Femur (tissue), 1 donor: ENCODE measurements at places on chromosomes 1 and 21.

DNA sequence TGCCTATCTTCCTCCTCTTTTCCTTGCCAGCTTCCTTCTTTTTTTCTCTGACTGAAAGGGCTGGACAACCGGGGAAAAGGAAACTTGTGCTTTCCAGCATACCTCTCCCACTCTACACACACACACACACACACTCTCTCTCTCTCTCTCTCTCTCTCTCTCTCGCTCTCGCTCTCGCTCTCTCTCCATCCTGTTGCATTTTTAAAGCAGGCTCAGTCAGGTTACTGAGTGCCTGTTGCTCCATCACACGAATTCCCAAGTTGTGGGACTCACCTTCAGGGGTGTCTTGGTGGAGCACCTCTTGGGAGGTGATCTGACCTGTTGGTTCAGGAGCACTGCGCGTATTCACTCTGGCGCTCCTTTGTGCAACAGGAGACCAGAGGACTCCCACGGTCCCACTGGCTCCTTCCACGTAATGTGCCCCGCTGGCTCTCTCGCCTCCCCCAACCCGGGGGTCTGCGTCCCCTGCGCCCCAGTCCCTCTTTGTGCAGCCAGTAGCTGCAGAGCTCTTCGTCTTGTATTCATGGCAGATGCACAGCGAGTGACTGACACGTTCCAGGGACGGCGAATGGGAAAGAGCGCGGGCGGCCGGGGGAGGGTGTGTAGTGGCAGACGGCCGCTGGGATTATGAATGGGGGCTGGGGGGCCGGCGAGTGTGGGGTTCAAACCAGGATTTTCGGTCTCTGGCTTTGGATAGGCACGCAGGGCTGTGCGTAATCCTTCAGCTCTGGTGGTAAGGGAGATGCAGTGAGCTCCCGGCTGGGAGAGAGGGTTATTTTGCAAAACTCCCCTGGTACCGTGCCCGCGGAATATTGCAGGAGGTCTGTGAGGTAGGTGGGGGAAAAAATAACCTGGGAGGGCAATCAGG is 660 bp upstream of the PDE4B start:
- DNase-seq = no peak

DNA sequence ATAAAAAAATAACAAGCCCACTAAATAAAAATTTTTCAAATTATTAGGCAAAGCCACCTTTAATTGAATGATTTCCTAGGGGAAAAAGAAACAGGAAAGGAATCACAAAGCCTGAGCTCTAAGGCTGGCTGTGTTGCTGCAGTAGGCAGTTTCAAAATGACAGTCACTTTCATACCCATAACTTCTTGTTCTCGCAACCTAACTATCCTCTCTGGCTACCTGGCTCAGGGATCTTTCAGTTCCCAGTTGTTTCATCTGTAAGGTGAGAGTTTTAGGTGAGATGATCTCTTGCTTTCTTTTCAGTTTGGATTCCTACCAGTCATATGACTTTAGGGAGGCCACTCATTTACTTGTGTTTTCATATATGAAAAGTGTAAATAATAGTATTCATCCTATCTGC is 226.1 kb downstream of the ASTN1 start:
- DNase-seq = no peak

DNA sequence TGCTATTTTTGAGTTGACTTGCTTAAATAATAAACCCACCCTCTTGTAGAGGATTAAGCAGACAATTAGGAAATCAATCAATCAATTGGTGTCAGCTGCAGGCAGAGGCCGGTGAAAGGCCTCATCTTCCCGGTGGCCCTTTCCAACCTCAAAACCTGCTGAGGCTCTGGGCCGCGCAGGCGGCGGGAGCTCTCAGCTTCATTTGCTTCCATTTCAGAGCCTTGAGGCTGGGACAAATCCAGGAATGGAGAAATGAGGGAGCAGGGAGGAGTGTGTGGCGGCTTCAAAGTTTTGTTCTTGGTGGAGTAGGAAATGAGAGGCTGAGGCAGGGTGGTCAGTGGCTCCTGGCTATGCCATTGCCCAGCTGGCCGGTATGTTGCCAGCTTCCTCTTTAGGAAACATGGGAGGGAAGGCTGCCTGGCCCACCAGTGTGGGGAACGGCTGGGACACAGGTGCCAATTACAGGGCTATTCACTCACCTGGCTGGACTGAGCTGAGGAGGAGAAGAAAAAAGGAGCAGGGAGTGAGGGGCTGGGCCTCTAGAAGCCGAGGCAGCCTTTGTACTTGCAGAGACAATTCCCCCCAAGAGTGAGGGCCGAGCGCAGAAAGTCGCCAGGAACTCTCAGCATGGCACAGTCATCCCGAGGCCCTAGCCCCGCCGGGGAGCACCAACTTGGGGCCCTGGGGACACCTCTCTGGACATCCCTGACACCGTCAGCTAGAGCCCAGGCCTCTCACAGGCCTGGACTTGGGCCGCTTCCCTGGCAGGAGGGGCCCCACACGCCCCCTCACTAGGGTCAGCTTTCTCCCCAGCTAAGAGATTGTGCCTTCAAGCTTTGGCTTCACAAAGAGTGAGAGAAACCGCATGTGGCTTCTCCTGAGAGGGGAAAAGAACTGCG is 4.4 kb downstream of the POU3F1 start:
- no peak for DNase-seq

GRCh38 chr1:101174722-101175121 is 62.1 kb upstream of the S1PR1 start:
- DNase-seq = no peak

- no peak for DNase-seq
Measured at GRCh38 chr1:4165686-4166300, 265.7 kb upstream of the C1orf174 start.

GRCh38 chr1:167227934-167228378 is 7.3 kb downstream of the POU2F1 start:
- DNase-seq = no peak

DNA sequence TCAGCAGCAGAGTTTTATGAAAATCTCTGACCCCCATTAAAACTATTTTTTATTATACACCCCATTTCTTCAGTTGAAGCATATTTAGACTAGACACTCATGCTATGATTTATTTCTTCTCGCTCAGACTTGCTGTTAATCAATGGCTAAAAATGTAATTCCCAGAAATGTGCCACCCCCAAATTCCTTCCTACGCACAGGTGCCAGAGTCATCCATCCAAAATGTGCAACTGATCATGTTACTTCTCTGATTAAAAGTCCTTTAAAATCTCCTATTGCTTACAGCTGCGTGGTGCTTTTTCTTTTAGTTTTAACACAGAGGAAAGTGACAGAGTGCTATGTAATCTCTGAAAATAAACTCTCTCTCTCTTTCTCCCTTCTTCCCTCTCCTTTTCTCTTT is 954.4 kb downstream of the NCAM2 start:
- DNase-seq = no peak

DNA sequence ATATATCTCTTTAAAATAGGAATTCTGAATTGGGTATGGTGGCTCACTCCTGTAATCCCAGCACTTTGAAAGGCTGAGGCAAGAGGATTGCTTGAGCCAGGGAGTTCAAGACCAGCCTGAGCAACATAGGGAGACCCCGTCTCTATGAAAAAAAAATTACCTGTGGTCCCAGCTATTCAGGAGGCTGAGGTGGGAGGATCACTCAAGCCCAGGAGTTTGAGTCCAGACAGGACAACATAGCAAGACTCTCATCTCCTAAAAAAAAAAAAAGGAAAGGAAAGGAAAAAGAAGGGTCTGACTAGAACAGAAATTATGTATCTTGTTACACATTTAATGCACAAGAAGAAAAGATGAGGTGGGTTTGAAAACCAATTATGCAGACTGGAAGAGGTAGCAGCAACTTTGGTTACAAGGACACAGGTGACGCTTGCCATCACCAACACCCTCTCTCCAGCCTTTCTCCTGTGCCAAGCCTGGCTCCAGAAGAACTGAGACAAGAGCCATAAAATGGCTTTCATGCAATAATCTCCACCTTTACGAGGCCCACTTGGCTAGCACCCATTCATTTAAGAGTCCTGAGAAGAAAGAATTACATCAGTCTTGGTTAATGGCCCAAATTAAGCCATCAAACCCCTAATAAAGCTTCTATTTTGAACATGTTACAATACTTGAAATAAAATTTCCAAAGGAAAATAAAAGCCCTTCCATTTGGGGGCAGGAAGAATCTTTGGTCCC is 4.8 kb upstream of the SELENBP1 start:
- no peak for DNase-seq

DNA sequence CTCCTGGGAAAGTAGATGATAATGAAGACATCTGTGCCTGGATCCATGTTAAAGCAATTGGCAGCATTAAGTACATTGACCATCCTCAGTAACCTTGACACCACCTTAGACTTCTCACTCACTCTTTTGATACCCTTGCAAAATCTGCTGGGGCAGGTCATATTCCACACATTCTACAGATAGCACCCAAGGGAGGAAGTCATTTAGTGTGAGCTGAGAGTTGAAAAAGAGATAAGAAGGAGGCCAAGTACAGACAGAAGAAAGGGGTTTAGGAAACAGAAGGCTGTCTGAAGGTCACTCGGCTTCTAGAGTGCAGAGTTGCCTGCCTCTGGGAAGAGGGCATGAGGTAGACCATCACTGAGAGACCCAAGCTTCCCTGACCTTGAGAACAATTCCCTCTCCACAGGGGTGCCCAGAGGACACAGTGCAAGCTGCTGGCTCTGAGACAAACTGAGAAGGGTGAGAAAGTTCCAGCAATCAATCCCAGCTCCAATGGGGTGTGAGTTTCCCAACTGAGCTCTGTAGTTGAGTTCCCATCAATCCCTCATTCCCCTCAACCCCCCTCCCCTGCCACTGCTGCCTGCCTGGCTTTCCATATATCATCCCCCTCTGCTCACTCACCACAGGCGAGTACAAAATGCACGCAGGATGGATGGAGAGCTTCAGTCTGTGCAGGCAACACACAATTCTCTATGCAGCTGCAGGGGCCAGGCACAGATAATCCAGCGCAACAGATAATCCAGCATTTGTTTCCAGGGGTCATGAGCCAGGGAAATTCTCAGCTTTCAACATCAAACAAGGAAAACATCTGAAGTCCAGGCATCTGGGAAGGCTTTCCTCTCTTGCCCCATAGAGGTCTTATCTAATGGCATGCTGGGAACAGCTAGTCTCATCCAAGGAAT is 7.4 kb upstream of the MOB3C start:
- no peak for DNase-seq

DNA sequence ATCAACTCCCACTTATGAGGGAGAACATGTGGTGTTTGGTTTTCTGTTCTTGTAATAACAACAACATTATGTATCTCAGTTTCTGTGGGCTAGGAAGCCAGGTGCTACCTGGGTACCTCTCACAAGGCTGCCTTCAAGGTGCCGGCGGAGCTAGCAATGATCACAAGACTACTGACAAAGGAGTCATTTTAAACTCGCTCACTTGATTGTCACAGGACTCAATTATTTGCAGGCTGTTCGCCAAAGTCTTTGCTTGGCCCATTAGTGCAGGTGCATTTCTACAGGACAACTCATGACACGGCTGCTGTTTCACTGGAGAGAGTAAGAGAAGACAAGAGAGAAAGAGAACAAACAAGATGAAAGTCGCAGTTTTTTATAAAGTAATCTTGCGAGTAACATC is 1237.4 kb upstream of the TMPRSS15 start:
- DNase-seq = no peak

DNA sequence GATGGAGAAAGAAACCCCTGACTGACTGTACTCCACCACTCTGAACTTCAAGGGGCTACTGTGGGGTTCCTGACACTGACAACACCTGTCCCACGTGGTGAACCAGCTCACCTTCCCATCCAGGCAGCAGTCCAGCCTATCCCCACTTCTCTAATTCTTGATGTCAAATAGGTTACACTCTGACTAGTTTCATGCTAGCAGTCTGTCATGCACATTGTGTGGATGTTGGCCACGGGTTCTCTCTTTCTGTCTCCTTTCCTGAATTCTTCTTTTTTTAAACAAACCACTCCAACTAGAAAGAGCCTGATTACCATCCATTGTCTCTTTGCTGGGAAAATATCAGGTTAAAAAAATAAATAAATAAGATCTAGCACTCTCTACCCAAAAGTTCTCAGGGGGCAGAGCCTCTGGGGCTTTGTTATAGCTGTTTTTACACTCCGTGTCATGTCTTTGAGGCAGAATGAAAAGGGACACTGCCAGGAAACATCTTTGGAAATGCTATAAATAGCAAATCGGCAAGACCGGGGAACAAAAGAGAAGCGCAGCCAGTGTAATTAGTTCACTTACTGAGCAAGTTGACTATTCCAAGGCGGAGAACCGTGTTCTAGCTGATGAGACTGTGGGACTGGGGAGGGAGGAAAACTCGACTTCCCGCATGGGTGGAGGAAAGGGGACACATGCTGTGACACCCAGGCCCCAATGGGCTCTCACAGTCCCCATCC is 356.1 kb downstream of the OMA1 start:
- no peak for DNase-seq

DNA sequence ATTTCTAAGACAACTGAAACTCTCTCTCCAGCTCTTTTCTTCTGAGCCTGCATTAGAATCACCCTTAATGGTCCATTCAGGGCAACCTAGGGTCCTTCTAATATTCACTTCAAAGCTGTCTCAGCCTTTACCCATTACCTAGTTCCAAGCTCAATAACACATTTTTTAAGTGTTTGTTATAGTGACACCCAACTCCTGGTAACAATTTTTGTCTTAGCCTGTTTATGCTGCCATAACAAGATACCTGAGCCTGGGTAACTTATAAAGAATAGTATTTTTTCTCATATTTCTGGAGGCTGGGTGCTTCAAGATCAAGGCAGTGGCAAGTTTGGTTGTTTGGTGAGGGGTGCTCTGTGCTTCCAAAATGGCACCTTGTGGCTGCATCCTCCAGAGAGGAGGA is 531.5 kb upstream of the USP24 start:
- DNase-seq = no peak

DNA sequence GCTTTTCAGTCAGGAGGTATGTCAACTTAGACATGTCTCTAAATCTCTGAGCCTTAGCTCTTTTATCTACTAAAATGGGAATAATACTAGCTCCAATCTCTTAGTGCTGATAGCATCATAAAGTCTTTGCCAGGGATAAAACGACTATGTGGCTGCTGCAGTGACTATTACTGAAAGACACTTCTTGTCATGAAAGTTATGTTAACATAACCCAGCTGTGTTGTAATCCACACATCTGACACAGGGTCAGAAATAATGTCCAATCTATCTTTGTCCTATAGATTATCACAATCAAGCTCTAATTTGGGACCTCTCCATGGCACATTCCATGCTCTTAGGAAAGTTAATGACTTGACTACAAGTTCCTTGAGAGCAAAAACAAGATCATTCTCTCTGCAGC is 62.8 kb downstream of the JAK1 start:
- no peak for DNase-seq

DNA sequence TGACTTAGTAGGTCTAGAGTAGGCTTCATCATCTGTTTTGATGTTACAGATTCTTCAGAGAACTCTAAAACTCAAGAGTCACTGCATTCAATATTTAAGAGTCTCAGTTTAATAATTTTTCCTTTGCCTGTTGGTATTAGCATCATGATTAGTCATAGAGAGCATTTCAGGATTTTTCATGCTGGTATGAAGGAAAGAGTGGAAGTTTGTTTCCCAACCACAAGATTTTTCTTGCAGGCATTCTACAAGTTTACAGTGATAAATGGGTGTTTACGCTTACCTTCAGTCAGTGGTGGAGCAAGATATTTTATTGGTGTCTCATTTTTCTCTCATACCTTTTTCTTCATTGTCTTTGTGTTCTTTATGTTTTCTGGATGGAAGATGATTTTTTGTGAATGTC is 58.4 kb upstream of the MYOCOS start:
- no peak for DNase-seq
